Heart left ventricle (tissue), 16 donors: ENCODE measurements at places on chromosomes 1 and 21. TPM values are rescaled to one million over a fixed set of nuclear protein-coding genes. Genes with fewer than 3 reads are reported as not detected.

LORICRIN gene
- polyA plus RNA-seq, result not detected

- no peak for DNase-seq
Measured at GRCh38 chr1:244325056-244325758, 126.5 kb downstream of the ADSS2 start.

MPZL1 gene
- 7.0 TPM for polyA plus RNA-seq

KIF17 gene
- polyA plus RNA-seq, result 3.4 TPM

DNA sequence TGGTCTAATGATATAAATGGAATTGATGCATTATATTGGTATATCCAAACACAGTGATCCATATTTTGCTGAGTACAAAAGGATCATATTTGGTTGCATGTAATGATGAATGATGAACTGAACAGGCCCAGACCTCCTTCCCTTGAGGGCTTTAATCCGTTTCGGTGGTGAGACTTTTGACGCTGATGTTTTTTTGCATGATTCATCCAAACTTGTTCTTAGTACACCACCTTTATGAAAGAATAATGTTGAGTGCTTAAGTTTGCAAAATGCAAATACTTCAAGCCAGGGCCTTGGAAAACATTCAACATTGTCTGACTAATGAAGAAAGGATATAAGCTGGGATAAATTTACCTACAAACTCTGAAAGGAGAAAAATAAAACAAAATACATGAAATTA is 19.2 kb downstream of the HOOK1 start:
- DNase-seq, result no peak

DNA sequence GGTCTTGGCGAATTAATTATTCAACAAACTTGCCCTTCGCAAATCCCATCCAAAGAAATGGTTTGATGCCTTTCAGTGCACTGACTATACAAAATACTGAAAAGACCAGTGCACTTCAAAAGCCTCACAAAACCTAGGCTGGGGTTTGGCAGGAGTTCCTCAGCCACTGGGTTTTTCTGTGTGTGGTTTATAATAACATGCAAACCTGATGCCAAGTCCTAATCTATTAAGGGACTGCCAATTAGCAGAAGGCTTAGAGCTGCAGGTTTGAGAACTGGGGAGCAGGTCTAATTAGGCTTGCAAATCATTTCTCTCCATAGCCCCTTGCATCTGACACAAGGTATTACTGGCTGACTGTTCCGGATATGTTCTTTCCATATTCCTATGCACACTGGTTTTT is 27.7 kb downstream of the PLPP3 start:
- no peak for DNase-seq

MATN1 gene
- polyA plus RNA-seq, result not detected

GRCh38 chr1:63742526-63742925 is 31.3 kb upstream of the ROR1 start:
- no peak for DNase-seq

- DNase-seq, result peak; percentile 98
Measured at GRCh38 chr1:244862699-244863490, 1.4 kb downstream of the HNRNPU start.

MMEL1 gene
- polyA plus RNA-seq, result 1.1 TPM

- DNase-seq, result no peak
Measured at GRCh38 chr1:87437663-87438295, 109.1 kb downstream of the LMO4 start.

CLDN8 gene
- polyA plus RNA-seq, result not detected

GRCh38 chr1:63322944-63323864 is 837 bp downstream of the FOXD3 start:
- no peak for DNase-seq

DNA sequence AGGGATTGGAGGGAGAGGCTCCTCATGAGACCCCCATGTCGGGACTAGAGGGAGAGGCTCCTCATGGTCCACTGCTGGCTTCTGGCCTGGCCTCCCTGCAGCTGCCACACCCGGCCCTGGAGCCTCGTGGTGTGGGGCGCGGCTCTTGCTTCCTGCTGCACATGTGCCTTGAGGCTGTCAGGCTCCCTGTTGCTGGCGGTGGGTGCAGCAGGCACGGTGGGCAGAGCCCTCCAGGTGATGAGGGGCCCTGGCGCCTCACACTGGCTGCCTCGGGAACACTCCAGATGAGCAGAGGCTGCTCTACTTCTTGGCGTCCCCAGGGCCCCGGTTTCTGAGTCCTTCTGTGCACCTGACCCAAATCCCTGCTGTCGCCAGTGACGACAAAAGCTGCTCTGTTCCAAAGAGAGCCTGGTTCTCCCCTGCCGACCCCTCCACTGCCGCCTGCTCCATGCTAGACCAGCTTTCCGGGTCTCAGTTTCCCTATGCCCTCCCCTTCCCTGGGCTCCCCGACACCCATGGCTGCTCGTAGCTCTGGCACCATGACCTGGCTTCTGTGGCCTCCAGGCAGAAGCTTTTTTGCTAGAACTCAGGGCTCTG is 9.7 kb upstream of the ATAD3B start:
- no peak for DNase-seq

DNA sequence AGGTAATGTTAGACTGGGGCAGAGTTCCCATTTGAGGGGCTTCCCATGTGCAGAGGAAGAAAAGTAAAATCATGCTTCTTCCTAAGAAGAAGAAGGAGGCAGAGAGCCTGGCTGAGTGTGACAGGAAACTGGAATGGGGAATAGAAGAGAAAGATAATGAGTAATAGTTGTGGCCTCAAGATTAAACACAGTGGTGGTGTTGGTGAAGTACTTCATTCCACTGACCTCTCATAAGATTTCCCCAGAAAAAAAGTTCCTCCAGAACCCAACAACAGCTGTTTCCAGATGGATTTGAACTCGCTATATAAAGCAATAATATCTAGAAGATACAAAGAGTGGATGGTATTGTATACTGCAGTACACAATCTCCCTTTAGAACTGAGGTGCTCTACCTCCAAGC is 13.0 kb downstream of the RGS1 start:
- DNase-seq, result no peak

GRCh38 chr1:83625646-83626045 is 373.3 kb downstream of the TTLL7 start:
- DNase-seq, result no peak

GRCh38 chr1:66480162-66480561 is 53.8 kb upstream of the SGIP1 start:
- no peak for DNase-seq

PGBD5 gene
- 2.0 TPM for polyA plus RNA-seq

MYBPH gene
- not detected for polyA plus RNA-seq

CNN3 gene
- 63.4 TPM for polyA plus RNA-seq

GRCh38 chr1:100074604-100075395 is 57.9 kb downstream of the SASS6 start:
- DNase-seq, result no peak

DNA sequence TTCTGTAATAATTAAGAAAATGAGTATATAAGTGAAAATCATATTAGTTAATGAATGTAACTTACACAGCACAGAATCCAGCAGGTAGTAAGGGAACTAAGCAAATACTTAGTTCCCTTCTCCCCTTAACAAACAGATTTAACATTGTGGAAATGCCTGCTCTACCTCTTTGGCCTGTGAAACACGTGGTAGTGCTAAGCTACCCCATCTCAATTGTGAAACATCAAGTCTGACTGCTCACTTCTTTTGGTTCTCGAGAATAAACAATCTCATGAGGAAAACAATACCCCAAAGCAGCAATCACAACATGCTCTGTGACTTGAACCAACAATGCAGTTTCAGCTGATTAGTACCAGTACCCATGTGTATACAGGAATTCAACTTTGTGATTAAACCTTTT is 4.7 kb downstream of the MYSM1 start:
- DNase-seq, result no peak

GRCh38 chr1:25771221-25772114 is 28.5 kb upstream of the SELENON start:
- DNase-seq, result peak; percentile 79

GRCh38 chr1:23645338-23645737 is 46.3 kb upstream of the RPL11 start:
- no peak for DNase-seq

GRCh38 chr21:35578831-35579471 is 481.4 kb downstream of the SETD4 start:
- DNase-seq, result no peak

- peak; percentile 26 for DNase-seq
Measured at GRCh38 chr21:44513389-44514217, 26.4 kb downstream of the KRTAP10-1 start.

DNA sequence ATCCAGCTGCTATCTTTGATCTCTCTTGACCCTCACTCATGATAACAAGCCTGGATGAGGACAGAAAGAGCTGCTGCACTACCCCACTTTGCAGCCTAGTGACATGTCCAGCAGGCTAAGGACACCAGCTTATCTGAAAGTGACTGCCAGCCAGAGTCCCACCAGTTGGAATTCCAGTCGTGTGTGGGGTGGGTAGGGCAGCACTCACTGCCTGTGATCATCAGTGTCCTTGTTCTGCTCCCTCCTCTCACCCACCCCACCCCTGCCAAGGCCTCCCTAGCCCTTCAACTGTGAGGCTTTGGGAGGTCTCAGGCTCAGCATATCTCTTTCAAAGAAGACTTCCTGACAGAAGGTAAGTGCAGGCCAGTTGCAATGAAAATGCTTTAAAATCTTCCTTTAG is 15.5 kb upstream of the NMNAT2 start:
- no peak for DNase-seq

- no peak for DNase-seq
Measured at GRCh38 chr1:10674700-10675609, 121.5 kb downstream of the CASZ1 start.

TRAF3IP3 gene
- polyA plus RNA-seq, result 0.34 TPM

DNA sequence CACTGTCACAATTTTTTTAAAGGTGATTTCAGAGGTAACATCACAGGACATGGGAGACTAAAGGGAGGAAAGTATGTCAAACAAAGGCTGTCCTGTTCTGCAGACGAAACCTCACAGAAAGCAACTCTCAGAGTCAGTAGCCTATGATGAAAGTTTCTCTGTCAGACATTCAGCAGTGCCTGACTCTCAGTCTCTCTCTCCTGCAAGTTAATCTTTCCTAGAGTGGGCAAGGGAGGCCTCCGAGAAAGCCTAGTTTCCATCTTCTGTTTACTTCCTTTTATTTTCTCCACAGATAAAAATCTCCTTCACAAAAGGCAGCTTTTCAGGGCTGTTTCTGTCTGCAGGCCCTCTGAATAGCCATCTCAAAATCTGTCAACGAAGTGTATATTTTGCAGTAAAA is 24.9 kb upstream of the FMO2 start:
- no peak for DNase-seq

TRABD2B gene
- polyA plus RNA-seq, result 0.80 TPM

SIKE1 gene
- 29.0 TPM for polyA plus RNA-seq

PRKAA2 gene
- 17.6 TPM for polyA plus RNA-seq

ACTL8 gene
- polyA plus RNA-seq, result not detected

DNA sequence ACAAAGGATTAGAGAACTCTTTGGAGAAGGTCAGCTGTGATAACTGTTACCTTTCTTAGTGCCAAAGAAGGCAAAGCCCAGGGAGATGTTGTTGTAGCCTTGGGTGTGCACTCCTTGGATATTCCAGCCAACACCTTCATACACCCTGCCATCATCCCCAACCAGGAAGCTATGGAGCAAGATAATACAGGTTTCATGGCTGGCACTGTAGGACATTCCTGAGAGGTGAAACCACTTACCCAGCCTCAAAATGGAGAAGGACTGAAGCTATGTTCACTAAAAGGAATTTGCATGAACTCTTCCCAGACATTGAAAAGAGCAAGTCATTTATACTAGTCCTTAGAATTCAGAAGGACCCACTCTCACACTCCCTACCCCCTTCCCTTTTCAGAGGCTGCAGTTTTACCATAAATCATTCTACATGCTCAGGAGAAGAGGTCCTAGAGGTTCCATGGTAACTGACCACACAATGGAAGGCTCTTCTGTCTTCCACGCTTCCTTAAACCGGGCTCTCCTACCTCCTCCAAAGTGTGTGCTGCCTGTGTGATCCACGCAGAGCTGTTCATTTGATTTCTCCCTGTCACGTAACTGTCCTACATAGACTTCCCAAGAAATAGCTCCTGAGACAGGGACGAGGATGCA is 5.5 kb downstream of the PGLYRP4 start:
- no peak for DNase-seq

FMOD gene
- polyA plus RNA-seq, result 7.0 TPM

GRCh38 chr21:25638660-25639550 is at the start of gene JAM2:
TSS of gene JAM2 (plus strand) at chr21:25639258. CDS start at chr21:25639822, 564 bp downstream.
- DNase-seq, result peak; percentile 39

NTNG1 gene
- not detected for polyA plus RNA-seq

DNA sequence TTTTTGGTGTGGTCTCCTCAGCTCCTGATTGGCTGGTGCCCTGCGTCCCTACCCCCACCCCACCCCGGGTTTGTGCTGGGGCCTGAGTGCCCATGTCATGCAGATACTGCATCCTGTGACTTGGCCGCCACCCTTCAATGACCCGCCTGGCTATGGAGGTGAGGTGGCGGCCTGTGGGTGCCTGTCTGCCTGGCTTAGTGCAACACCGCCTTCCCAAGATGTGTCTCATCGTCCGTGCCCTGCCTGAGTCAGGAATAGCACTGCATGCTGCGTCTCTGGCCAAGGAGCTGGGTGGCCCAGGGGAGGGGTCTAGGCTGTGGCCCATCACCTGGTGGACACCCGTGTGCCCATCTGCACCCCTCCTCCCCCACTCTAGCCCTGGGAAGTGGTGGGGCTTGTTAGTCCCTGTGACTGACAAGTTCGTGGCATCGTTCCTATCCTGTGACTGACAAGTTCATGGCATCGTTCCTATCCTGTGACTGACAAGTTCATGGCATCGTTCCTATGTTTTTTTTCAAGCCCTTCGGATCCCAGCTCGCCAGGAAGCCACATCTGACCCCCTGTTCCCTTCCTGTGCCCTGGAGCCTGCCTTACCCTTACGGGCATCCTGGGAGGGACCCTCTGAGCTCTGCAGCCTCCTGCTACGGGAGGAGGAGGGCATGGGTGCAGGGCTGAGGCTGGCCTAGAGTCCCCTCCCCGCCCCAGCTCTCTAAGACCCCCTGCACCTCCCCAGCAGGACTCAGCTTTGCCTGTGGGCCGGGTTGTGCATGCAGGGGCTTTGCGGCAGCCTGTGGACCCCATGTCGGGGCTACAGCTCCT is 7.5 kb downstream of the SLX9 start:
- DNase-seq, result no peak

GRCh38 chr1:233082778-233083550 is 132.6 kb downstream of the NTPCR start:
- DNase-seq, result no peak

DNA sequence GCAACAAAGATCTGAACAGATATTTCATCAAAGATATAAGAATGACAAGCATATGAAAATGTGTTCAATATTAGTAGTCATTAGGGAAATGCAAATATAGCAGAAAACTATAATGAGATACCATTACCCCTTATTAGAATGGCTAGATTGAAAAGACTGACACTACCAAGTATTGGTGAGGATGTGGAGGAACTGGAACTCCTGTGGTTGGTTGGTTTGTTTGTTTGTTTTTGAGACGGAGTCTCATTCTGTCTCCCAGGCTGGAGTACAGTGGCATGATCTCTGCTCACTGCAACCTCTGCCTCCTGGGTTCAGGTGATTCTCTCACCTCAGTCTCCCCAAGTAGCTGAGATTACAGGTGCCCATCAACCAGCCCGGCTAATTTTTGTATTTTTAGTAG is 18.9 kb upstream of the HMGN1 start:
- no peak for DNase-seq

CD53 gene
- 3.7 TPM for polyA plus RNA-seq
